Activated CD8-positive, alpha-beta T cell treated with anti-CD3 and anti-CD28 coated beads, Interleukin-2, amount 10 ng/mL, durations not matched to agents 7 days and 5 days (primary cell): ENCODE measurements at places on chromosomes 3 and 15. TPM values are rescaled to one million over a fixed set of nuclear protein-coding genes. Genes with fewer than 3 reads are reported as not detected.

DNA sequence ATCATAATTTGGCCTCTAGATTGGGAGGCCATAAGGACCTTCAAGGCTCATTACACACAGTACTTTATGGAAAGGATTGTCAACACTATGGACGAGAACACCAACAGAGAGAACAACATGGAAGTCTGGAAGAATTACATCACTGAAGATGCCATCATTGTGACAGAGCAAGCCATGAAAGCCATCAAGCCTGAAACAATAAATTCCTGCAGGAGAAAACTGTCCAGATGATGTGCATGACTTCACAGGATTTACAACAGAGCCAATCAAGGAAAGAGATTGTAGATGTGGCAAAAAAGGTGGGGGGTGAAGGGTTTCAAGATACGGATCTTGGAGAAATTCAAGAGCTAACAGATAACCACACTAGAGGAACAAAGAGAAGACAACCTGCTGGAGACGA is 15.9 kb downstream of the IL17RB start:
- DNase-seq = no peak

- DNase-seq = peak; percentile 88
Observed at GRCh38 chr3:71444028-71444860, 139.3 kb downstream of the FOXP1 start.

GRCh38 chr3:168051531-168052471 is 43.9 kb downstream of the GOLIM4 start:
- no peak for DNase-seq

GRCh38 chr15:70650567-70651302 is 112.6 kb downstream of the UACA start:
- DNase-seq = no peak

DNA sequence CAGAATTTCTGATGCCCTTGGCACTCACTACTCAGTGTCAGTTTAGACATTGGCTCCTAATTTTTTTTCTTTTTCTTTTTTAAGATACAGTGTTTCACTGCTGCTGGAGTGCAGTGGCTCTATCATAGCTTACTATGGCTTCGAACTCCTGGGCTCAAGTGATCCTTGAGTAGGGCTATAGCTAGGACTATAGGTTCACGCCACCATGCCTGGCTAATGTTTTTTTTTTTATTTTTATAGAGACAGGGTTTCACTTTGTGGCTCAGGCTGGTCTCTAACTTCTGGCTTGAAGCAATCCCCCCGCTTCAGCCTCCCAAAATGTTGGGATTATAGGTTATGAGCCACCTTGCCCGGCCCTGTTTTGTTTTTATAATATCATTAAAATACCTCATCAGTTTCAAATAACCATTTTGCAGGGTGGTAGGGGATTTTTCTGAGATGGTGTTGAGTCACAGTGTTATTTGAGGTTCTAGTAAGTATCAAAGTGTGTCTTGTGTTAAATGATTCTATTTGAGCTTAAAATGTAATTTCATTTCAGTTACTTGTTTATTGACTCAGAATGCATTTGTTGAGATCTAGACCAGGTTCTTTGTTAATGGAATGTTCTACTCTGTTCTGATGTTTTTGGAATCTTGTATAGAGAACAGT is 7.0 kb downstream of the FNDC3B start:
- no peak for DNase-seq

The HLTF gene
- total RNA-seq = 27.3 TPM

The ATP10A gene
- 58.9 TPM for total RNA-seq

The PLAAT1 gene
- not detected for total RNA-seq

The MCTP2 gene
- 26.2 TPM for total RNA-seq

The DZIP1L gene
- total RNA-seq = not detected

The DNAH1 gene
- 18.1 TPM for total RNA-seq
